Skeletal muscle tissue (tissue), 5 donors: ENCODE measurements at places on chromosomes 2 and 18. TPM values are rescaled to one million over a fixed set of nuclear protein-coding genes. Genes with fewer than 3 reads are reported as not detected.

Gene GLI2
- total RNA-seq, result 3.1 TPM

Gene PRKAG3
- 9.9 TPM for total RNA-seq

Gene CNTNAP5
- total RNA-seq, result not detected

Gene OSBPL6
- 2.1 TPM for total RNA-seq

Gene CFAP65
- total RNA-seq, result not detected

Gene RBM45
- total RNA-seq, result 11.0 TPM

Gene LAPTM4A
- 269 TPM for total RNA-seq

Gene TUBA4B
- total RNA-seq, result not detected

Gene FHOD3
- total RNA-seq, result 15.7 TPM

Gene GPBAR1
- total RNA-seq, result 1.0 TPM

Gene ENOSF1
- total RNA-seq, result 14.1 TPM

Gene GKN2
- not detected for total RNA-seq

Gene KCNF1
- 1.6 TPM for total RNA-seq

Gene SPC25
- 3.7 TPM for total RNA-seq

Gene ASB18
- 3.1 TPM for total RNA-seq

Gene DYNC2LI1
- total RNA-seq, result 26.6 TPM

Gene EFR3B
- 4.7 TPM for total RNA-seq

Gene MDH1
- total RNA-seq, result 232 TPM

Gene PROKR1
- 0.52 TPM for total RNA-seq

Gene CCBE1
- total RNA-seq, result 2.6 TPM

Gene FAM228A
- total RNA-seq, result 0.52 TPM

Gene CCDC74B
- total RNA-seq, result not detected

Gene POTEJ
- total RNA-seq, result not detected

Gene CEP76
- total RNA-seq, result 8.4 TPM

Gene DOCK10
- total RNA-seq, result 15.1 TPM
